Esophagus muscularis mucosa (tissue), 4 donors: ENCODE measurements at places on chromosomes 12 and 14. TPM values are rescaled to one million over a fixed set of nuclear protein-coding genes. Genes with fewer than 3 reads are reported as not detected.

- H3K36me3 ChIP-seq = no peaks in the 10 kb centered on the region
- H3K4me3 ChIP-seq = no peak overlapping the region
- no peaks in the 10 kb centered on the region for H3K27me3 ChIP-seq
- no peak overlapping the region for H3K27ac ChIP-seq
- H3K4me1 ChIP-seq = no peaks in the 10 kb centered on the region
Observed at GRCh38 chr12:113062502-113063395, 6.2 kb downstream of the DTX1 start.

DNA sequence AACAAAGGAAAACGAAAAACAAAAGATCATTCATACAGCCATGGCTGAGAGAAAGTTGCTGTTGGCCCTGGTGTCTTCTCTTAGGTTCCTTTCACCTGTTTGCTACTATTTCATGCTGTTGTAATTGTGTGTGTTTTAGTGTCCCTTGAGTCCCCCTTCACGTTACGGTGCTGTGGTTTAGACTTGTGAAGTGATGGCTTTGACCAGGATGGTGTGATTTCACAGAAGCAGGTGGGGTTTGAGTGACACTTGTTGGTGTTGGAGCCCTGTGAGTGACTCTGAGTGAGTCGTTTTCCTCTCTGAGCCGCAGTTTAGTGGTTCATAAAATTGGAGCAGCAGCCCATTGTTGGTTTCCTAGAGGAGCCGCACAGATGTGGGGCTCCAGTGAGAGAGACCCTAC is 635.4 kb downstream of the VRK1 start:
- H3K36me3 ChIP-seq = no peaks in the 10 kb centered on the region
- no peaks in the 10 kb centered on the region for H3K4me1 ChIP-seq
- H3K4me3 ChIP-seq = no peak overlapping the region
- DNase-seq = no peak
- no peak overlapping the region for H3K27ac ChIP-seq

Gene FOXG1
- 0.83 TPM for total RNA-seq

DNA sequence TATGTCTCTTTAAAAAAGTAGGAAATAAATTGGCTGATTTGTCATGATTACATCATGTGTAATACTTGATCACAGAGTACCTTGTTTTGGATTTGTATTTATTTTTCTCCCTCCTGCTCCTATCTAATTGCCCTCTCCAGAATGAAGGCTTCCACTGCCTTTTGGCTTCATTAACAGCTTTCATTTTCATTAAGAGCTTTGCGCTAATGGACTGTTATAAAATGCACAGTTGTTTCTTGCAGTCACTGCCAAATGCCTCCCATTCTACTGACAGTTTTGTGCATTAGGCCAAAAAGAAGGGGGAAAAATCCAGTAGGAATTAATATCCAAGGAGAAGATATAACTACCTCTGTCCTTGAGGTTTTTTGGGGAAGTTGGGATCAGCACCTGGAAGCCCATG is 159.2 kb downstream of the NRXN3 start:
- no peaks in the 10 kb centered on the region for H3K36me3 ChIP-seq
- DNase-seq = no peak
- no peak overlapping the region for H3K27ac ChIP-seq
- H3K4me1 ChIP-seq = no peaks in the 10 kb centered on the region

GRCh38 chr12:70936203-70936813 is 15.8 kb upstream of the PTPRR start:
- no peaks in the 10 kb centered on the region for H3K4me1 ChIP-seq
- no peaks in the 10 kb centered on the region for H3K36me3 ChIP-seq
- no peak overlapping the region for H3K4me3 ChIP-seq
- no peak for DNase-seq
- H3K27ac ChIP-seq = no peak overlapping the region
- peaks cover 22% of the 10 kb centered on the region for H3K27me3 ChIP-seq

DNA sequence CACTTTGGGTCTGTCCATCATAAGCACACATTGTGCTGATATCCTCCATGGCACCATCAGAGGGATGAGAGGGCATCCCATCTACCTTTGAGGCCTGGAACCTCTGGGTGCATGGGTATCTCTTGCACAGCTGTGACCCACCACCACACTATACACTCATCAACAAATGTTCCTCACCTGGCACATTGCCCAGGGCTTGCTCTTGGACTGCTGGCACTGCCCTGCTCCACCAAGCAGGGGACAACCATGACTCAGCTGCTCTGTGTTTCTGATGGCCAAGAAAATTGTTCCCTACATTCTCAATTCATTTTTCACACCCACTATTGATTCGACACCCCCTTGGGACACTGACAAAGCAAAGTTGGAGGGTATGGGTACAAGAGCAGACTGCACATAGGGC is 155.5 kb downstream of the PTPRO start:
- H3K27me3 ChIP-seq = no peaks in the 10 kb centered on the region
- no peaks in the 10 kb centered on the region for H3K4me1 ChIP-seq
- H3K4me3 ChIP-seq = no peak overlapping the region
- no peak for DNase-seq
